ENCODE measurements at places on chromosomes 7 and 10.

DNA sequence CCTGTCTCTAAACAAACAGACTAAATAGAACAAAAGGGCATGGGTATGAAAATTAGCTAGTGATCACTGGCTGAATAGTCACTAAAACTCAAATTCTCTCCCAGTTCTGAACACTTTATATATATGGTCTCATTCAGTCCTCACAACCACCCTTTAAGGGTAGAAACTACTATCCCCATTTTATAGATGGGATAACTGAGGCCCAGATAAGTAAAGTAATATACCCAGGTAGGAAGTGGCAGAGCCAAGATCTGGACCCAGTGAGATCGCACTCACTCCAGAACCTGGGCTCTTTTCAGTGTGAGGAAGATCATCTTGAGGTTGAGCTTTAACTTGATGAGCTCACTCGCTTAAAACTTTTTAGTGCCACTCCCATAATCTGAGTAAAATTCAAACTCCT, 4.5 kb downstream of the PSTK start:
- DNase-seq, result no peak

GRCh38 chr7:90492250-90492649, 22.8 kb downstream of the PTTG1IP2 start:
- DNase-seq, result no peak

DNA sequence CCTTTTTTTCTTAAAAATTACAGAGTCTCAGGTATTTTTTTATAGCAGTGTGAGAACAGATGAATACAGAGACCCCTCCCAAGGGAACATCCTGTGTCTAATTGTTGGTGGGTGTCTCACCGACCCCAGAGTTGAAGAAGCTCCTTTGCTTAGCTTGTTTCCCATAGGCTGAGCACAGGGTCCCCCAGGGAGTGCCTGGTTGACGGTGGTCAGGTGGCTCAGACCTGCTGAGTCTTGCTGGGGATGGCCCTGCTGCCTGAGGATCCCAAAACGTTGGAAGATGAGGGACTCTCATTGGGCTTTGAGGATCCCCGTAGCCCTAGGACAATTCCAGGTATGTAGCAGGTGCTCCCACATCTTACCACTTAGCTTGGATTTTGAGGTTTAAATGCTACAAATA, 19.5 kb downstream of the SCART1 start:
- DNase-seq, result no peak

DNA sequence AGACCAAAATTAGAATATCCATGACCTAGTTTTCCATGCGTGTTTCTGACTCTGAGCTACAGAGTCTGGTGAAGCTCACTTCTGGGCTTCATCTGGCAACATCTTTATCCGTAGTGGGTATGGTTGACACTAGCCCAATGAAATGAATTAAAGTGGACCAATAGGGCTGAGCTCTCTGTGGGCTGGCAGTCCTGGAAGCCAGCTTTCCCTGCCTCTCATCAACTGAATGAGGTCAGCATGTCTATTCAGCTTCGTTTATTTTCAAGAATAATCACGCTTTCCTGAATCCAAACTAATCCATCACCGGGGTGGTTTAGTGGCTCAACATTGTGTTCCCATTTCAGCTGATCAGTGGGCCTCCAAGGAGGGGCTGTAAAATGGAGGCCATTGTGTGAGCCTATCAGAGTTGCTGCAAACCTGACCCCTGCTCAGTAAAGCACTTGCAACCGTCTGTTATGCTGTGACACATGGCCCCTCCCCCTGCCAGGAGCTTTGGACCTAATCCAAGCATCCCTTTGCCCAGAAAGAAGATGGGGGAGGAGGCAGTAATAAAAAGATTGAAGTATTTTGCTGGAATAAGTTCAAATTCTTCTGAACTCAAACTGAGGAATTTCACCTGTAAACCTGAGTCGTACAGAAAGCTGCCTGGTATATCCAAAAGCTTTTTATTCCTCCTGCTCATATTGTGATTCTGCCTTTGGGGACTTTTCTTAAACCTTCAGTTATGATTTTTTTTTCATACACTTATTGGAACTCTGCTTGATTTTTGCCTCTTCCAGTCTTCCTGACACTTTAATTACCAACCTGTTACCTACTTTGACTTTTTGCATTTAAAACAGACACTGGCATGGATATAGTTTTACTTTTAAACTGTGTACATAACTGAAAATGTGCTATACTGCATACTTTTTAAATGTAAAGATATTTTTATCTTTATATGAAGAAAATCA, 35.5 kb downstream of the CAV1 start:
- DNase-seq, result peak; percentile 33

- DNase-seq, result no peak
These were observed 51.6 kb downstream of the SMKR1 start for GRCh38 chr7:129553899-129554461.

- DNase-seq, result peak; percentile 59
These were observed 506.4 kb upstream of the C7orf33 start for GRCh38 chr7:148084138-148084537.

GRCh38 chr10:61765176-61766087, 102.7 kb downstream of the CABCOCO1 start:
- no peak for DNase-seq
